ENCODE measurements at places on chromosomes 11 and 22.

DNA sequence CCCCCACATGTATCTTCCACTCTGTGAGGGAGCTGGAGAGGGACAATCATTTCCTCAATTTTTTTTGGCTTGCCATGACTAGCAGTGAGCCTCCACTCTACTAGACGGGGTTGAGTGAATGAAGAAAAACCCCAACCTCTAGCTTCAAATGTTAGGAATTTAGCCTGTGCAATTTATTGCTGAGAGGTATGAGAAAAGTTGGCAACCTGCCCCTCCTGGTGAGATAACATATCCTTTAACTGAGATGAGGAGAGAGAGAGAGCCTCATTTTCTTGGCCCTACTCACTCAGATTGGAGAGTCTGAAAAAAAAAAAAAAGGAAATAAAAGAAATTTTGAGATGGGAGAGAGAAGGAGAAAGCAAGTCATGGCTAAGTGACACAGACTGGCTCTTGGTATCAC lies 218.2 kb upstream of the CARD18 start:
- no peak for DNase-seq

DNA sequence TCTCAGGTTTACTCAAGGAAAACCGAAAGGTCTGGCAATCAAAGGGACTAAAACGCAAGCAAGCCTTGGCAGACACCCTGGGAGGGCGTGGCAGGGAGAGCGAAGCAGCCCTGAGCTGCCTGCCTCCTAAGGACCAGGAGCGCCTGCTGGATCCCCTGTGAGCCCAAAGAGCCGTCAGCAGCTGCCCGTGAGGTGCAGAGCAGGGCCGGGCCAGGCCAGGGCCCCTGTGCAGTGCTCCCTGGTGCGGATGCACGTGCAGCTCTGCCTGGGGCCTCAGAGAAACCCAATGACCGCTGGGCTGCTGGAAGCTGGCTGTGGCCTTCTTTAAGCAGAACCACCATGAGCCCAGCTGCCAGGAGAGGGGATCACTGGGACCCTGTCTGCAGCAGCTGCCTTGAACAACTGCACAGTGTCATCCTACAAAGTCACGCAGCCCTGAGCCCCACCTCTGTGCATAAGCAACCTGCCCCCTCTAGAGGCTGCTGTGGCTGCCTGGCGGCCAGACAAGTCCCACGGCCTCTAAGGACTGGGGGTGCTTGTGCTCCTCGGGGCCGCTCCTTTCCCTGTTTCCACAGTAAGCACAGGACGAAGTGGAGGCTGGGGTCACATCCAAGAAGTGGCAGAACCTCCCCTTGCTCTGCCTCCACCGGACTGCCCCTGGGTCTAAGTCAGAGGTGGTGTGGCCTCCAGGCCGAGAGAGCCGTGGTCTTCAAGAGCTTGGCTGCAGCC lies 29.1 kb upstream of the COMT start:
- no peak for DNase-seq

- DNase-seq = no peak
Observed at GRCh38 chr11:4027746-4028145, 66.9 kb upstream of the RRM1 start.

DNA sequence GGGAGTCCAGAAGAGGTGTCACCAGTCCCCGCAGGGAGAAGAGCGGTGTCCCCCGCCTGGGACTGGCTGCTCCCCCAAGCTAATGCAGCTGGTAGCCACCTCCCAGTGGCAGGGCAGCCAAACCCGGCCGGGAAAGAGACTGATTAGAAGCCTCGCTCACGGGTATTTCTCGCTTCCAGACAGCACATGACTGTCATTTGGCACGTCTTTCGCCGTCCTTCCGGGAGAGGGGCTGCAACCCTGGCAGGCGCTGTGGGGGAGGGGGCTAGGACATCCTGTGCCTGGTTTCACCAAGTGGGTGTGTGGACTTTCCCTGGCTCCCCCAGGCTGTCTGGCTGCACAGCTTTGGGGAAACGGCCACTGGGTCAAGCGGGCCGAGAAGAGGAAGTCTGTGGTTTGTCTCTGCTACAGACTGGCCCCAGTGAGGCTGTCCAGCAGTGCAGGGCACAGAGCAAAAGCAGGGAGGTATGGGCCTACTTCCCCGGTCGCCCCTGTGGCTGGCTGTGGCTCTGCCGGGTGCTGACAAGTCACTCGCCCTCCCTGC lies 3.8 kb downstream of the CD81 start:
- DNase-seq = peak; percentile 70

- no peak for DNase-seq
Observed at GRCh38 chr22:39990686-39991085, 4.1 kb upstream of the FAM83F start.

GRCh38 chr22:41969110-41969646 lies at the start of gene SEPTIN3:
SEPTIN3 (plus strand) TSS chr22:41969443; CDS start chr22:41971493, 2,050 bp downstream.
- DNase-seq = no peak

- peak; percentile 51 for DNase-seq
Observed at GRCh38 chr22:44659140-44659539, 42.9 kb upstream of the PRR5 start.

DNA sequence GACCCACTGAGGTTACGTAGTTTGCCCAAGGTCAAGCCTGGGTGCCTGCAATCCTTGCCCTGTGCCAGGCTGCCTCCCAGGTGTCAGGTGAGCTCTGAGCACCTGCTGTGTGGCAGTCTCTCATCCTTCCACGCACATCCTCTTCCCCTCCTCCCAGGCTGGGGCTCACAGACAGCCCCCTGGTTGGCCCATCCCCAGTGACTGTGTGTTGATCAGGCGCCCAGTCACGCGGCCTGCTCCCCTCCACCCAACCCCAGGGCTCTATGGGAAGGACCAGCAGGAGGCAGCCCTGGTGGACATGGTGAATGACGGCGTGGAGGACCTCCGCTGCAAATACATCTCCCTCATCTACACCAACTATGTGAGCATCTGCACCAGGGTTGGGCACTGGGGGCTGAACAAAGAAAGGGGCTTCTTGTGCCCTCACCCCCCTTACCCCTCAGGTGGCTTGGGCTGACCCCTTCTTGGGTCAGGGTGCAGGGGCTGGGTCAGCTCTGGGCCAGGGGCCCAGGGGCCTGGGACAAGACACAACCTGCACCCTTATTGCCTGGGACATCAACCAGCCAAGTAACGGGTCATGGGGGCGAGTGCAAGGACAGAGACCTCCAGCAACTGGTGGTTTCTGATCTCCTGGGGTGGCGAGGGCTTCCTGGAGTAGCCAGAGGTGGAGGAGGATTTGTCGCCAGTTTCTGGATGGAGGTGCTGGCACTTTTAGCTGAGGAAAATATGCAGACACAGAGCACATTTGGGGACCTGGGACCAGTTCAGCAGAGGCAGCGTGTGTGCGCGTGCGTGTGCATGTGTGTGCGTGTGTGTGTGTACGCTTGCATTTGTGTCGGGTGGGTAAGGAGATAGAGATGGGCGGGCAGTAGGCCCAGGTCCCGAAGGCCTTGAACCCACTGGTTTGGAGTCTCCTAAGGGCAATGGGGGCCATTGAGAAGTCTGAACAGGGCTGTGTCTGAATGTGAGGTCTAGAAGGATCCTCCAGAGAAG lies 1.6 kb downstream of the GSTP1 start:
- DNase-seq = no peak

GRCh38 chr11:45076761-45077160 lies 69.7 kb upstream of the PRDM11 start:
- no peak for DNase-seq

DNA sequence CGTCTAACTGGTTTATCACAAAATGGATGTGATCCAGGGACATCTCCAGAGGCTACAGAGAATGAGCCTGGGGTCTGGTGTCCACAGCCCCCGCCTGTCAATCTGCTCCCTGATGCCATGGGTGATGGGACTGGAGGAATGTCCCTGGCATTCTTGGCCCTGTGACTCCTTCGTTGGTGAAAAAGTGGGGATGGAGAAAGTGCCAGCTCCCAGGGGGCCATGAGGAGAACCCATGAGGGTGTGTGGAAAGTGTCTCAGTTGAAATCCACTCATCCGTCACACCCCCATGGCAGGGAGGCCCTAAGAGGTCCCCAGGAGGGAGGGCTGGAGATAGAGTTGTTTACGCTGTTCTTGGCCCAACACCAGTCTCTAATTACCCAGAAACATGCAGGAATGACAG lies 322.0 kb downstream of the CTTN start:
- DNase-seq = no peak

DNA sequence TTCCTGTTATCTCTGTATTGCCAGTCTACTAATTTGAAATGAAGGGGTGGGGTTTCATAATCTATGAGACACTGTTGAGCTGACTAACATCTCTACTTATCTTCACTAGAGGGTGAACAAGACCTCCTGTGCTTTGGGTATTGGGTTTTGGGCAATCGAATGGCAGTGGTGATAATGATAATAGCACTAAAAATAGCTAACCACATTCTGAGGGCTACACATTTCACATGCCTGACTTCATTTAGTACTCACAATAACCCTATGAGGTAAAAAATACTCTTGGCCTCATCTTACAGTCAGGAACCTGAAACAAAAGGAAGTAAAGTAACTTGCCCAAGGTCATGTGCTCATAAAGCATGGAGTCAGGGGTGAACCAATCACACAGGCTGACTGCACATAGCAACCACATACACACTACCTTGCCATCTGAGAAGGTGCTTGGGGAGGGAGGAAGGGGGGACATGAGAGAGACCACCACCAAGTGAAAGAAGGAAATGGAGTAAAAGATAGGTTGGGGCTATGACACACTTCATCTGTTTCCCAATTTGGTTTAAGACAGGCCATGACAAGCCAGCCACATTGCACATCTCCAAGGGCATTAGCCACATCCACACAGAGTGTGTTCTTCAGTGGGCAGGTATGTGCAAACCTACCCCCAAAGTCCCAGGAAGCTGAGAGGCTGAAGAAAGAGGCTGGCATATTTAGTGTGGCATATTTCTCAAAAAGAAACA lies 387.6 kb upstream of the DDI1 start:
- DNase-seq = no peak

DNA sequence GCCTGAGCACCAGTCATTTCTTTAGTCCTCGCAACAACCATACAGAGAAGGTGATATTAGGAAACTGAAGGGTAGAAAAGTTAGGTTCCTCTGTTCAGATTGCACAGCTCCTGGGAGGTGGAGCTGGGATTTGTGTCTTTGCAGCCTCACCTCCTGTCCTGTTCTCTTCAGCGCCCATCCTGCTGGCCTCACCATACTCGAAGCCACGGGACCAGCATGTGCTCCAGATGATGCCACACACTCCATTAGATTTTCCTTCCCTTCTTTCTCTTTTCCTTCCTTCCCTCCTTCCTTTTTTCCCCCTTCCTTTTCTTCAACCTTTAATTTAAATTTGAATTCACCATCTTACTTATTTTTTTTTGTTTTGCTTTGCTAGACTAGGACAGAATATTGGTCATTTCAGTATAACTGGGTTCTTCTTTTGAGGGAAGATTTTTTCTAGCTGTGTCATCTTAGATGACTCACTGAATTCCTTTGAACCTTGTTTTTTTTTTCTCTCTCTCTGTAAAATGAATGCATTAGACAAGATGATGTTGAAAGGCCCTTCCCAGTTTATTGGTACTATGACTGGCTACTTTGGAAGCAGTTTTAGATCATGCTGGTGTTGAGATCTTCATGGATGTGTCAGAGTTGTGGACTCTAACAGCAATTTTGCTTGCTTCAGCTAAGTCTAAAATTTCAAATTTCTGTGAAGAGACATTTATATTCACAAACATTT lies 662.5 kb upstream of the TENM4 start:
- DNase-seq = no peak

- DNase-seq = peak; percentile 88
Observed at GRCh38 chr22:19179497-19180048, 1.0 kb upstream of the SLC25A1 start.

GRCh38 chr22:39880722-39881121 lies 12.8 kb downstream of the ENTHD1 start:
- DNase-seq = no peak

- no peak for DNase-seq
Observed at GRCh38 chr11:35282221-35282882, 137.0 kb downstream of the SLC1A2 start.

- DNase-seq = no peak
Observed at GRCh38 chr22:49094151-49094550, 733.5 kb downstream of the BRD1 start.

- no peak for DNase-seq
Observed at GRCh38 chr11:10537600-10537999, 3.4 kb downstream of the RNF141 start.

- no peak for DNase-seq
Observed at GRCh38 chr22:32375678-32376450, 18.2 kb downstream of the RFPL3 start.

GRCh38 chr11:35593143-35593542 lies 25.1 kb upstream of the FJX1 start:
- no peak for DNase-seq

DNA sequence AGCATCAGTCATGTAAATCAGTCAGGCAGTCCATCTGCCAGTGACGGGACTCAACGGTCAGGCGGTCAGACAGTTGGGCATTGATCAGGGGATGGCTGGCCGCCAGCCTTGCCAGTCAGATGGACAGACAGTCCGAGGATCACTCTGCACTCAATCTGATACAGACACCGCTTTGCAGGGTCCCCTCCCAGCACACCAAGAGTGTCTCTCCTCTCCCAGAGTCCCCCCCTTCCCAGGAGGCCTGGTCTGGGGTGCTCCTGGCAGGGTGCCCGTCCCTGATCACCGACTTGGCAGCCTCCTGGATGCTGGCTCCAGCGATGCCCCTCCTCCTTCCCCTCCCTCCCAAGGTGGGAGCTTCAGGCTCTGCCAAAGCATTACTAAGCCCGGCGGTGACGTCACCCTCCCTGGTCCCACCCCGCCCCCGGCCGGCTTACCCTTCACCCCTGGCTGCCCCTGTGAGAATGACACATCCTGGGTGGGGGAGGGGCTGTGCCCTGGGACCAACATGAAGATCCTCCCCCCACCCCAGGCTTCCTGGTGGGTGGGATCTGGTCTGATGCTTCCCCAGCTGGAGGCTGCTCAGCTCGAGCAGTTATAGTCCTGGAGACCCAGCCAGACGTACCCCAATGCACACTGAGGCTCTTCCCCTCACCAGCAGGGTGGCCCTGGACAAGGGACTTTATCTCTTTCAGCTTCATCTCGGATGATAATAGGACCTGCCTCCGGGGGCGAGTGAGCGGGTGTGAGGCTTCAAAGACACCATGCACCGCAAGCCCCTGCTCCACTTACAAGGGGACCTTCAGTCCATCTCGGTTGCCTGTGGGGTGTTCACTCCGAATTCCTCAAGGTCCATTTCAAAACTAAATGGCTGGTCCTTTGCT lies 69.2 kb downstream of the CD82 start:
- peak; percentile 93 for DNase-seq

- no peak for DNase-seq
Observed at GRCh38 chr11:65788821-65789220, 2.0 kb downstream of the OVOL1 start.

- no peak for DNase-seq
Observed at GRCh38 chr11:75570559-75571139, 8.6 kb downstream of the SERPINH1 start.

GRCh38 chr11:70577258-70577603 lies 178.9 kb downstream of the CTTN start:
- no peak for DNase-seq

All from globus pallidus (tissue), 1 donor.